ENCODE measurements at places on chromosomes 6 and 20.

GRCh38 chr20:11917663-11918062, at the start of gene BTBD3:
TSS of gene BTBD3 (plus strand) at chr20:11917893. CDS start at chr20:11918276, 383 bp downstream.
- ATAC-seq: peak; percentile 97

GRCh38 chr20:35171753-35172433, at the start of gene PROCR:
TSS of gene PROCR (plus strand) at chr20:35172072. CDS start at chr20:35172155, 83 bp downstream.
- peak; percentile 66 for ATAC-seq

DNA sequence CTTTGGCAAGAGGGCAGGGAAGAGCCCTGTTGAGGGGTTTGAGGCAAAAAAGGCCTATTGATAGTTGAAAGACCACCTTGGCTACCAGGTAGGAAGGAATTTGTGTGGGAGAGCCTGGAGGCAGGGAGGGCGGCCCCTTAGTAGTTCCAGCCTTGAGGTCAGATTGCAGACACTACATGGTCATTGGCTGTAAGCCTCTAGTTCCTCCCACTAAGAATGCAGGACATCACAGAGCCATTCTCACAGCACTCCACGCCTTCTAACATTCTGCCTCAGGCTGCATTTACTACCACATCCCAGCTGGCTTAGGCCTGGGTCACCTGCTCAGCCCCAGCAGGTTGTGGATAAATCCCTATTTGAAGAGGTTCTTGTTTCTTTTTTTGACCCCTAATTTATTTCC, 91.0 kb upstream of the SNX9 start:
- no peak for ATAC-seq

GRCh38 chr6:148217921-148218320, 124.7 kb upstream of the SASH1 start:
- ATAC-seq: peak; percentile 33

DNA sequence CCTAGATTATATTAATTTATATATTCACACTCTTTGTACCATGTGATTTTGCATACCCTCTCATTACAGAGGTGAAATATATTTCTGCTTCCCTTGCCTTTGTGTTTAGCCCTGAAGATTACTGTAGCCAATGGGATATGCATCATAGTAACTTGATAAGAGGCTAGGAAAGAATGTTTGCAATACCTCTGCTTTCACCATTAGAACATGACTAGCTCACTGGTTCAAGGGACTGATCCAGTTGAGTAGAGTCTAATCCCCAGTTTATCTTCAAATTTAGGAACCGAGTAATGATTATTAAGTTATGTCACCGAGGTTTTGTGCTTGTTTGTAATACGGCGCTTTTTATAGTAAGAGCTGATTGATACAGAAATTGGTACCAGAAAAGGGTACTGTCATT, 552.6 kb upstream of the GJE1 start:
- no peak for ATAC-seq

DNA sequence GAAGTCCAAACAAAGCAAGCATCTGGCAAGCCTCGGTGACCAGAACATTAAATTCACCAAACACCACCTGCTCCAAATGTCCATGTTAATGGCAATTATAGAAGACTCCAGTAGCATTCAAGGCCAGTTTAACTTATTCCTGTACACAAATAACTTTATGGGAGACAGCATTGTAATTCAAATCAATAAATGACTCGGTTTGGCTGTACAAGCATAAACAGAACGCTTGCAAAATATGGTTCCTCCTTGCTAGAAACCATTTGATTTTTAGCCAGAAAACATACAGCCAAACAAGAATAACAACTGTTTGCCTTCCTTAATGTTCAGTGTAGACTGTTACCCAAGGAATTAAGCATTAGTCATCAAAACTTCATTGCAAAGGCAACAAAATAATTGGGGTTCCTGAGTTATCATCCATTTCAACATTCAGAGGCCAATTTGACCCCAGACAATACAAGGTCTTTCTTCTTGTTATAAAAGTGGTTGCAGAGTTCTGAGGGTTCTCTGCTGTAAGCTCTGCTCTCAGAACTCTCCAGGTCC, 125.1 kb downstream of the BFSP1 start:
- ATAC-seq: no peak

DNA sequence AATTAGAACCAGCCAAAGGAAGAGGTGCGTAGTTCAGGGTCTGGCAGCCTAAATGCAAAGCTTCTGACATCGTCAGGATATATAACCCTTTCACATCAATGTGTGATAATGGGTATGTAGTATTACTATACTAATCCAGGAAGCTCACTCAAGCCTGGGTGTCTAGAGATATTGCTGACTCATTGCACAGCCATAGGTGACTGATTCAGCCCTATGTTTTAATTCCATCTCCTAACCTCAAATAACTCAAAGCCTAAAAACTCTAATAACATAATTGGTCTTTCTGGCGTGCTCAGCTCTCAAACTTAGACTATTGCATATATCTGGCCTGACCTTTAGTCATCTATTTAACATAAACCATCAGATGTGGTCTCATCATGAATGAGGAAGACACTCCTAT, 658.4 kb downstream of the TBC1D32 start:
- ATAC-seq: no peak

GRCh38 chr6:160523223-160523622, 140.9 kb downstream of the LPA start:
- ATAC-seq: no peak

DNA sequence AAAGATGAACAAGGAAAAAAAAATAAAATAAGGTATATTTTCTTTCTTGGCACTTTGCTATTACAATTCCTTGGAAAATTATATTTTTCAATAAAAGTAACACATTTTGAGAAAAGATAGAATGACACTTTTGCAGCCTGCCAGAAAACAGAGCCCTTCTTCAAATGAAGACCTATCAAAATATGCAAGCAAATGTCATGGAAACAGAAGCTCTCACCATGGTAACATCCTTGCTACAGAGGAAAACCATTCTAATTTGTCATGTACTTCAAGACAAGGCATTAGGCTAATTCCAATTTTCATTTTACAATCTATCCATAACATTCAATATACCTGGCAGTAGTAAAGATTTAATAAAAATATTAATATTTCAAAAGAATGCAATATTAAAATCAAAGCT, 177.9 kb downstream of the RNGTT start:
- peak; percentile 62 for ATAC-seq

DNA sequence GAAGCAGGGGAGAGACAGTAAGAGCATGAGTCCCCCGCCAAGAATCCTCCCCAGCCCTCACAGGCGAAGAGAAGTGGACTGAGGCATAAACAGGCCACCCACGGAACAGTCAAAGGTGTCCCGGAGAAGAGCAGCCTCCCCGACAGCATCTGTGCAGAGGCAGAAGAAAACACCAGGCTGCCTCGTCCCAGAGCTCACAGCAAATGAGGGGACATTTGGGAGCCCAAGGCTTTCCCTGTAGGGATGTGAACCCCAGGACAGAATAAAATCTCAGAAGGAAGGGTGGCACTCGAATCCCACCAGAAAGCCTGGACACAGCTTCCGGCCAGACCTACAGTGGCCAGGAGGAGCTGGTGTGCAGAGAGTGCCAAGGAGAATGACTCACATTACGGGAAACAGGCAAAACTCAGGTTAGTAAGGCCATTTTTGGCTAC, 90.4 kb downstream of the DLL1 start:
- no peak for ATAC-seq

DNA sequence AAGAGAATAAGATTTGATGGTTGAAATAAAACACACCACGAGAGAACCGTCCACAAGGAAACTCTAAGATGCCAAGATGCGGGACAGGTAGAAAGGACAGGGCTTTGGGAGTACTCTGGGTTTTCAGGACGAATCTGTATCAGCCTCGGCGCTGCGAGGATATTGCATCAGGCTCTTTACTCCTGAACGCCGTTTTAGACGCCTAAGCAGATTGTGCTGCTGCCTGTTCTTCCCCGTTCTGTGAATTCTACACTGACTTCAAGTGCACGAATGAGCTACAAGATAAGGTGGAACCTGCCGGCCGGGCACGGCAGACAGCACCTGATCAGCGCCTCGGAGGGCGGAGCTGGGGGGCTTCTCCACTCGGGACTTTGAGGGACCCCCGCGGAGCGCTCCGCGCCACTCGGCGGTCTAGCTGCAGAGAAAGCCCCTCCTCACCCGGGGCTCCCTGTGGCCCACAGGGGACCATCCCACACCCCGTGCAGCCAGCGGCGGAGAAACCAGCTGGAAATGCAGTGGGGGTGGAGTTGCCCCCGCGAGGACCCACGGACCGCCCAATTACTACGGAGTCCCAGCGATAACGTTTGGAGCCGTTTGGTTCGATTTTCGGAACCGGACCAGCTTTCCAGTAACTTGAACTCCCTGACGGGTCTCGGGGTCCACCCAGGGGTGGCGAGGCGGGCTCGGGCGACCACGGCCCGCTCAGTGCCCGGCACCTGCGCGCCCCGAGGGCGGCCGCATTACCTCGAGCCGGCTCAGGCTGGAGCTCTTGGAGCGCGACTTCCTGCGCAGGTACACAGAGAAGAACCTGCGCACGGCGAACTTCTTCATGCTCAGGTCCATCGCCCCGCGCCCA, 646 bp downstream of the RPS6KA2 start:
- ATAC-seq: peak; percentile 2

- no peak for ATAC-seq
These were observed 259.6 kb downstream of the FOXC1 start for GRCh38 chr6:1869308-1869707.

- ATAC-seq: no peak
These were observed 5.4 kb upstream of the RAB44 start for GRCh38 chr6:36692220-36692619.

DNA sequence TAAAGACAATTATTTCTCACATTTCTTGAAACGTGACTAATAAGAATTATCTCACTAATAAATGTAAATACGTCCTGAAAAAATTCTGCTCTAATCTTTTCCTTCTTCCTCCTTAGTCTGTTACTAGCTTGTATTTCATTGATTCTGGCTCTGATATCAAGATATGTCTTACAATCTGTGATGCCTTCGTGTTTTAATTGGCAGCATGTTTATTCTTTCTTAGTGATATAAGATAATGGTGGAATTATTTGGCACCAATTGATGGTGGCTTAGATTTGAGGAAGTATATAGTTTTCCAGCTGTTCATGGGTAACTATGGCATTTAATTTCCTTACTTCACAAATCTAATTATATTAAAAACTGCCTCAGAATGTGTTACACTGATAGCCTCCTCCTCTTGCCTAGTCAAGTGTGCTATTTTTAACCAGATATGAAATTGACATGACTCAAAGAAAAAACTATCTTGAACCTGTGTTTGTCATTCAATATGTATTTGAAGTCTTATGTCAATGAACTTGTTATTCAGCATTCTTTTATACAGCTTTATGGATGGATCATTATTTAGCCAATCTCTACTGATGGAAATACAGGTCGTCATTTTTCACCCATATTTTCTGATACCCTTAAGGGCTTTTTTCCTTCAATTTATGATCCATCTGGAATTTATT, 5.3 kb downstream of the CCNC start:
- no peak for ATAC-seq

DNA sequence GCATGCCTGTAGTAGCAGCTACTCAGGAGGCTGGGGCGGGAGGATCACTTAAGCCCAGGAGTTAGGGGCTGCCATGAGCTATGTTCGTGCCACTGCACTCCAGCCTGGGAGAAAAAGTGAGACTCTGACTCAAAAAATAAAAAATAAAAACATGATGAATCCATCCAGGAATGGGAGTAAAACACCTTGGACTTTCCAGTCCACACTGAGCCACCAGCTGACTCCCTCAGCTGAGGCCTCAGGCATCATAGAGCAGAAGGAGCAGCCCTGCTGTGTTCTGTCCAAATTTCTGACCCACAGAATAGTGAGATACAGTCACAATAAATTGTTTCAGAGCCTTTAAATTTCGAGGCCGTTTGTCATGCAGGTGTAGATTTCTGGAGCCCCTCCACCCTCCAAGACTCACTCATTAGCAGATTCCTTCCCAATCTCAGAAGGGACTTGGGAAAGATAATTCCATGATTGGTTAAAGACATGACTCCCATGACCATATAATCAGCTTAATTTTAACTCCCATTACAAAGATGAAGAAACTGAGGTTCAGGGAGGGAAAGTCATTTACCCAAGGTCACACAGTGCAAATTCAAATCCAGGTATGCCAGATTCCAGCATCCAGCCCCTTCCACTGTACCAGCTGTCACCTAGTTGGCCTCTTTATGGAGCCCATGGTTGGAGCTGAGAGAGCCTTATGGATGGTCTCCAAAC, 9.0 kb upstream of the MMP9 start:
- no peak for ATAC-seq

DNA sequence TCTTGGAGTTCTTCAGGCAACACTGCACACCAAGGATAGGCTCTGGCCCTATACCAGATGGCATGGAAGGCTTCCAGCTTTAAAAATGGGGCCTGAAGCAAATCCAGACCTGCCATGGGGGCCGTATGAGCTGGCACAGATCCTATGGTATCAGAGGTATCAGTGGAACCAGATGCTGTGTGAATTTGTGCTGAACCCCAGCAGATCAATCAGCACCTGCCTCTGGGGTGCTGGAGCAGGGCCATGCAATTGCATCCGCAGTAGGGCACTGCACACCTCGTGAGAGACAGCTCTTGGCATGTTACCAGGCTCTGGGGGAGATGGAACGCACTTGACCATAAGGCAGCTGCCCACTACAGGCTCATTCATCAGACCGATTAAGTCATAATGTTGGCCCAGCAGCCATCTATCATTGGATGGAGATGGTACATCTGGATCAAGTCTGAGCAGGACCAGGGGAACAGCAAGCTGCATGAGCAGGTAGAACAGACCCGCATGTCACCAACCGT, 221.5 kb downstream of the MYLK4 start:
- no peak for ATAC-seq

GRCh38 chr6:27962506-27962905, 5.5 kb downstream of the OR2B6 start:
- no peak for ATAC-seq

- ATAC-seq: no peak
These were observed 2.7 kb upstream of the TCF21 start for GRCh38 chr6:133886104-133886775.

DNA sequence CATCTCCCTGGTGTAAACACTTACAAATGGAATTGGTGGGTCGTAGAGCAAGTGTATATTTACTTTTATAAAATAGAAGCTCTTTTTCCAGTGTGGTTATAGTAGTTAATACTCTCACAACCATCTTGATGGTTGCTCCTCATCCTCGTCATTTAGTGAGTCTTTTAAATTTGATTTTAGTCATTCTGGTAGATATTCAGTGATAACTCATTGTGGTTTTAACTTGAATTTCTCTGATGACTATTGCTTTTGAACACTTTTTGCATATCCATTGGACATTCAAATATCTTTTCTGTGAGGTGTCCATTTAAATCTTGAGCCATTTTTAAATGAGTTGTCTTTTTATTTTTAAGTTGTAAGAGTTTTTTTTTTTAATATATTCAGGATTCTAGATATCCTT, 189.2 kb upstream of the PHACTR1 start:
- ATAC-seq: no peak

DNA sequence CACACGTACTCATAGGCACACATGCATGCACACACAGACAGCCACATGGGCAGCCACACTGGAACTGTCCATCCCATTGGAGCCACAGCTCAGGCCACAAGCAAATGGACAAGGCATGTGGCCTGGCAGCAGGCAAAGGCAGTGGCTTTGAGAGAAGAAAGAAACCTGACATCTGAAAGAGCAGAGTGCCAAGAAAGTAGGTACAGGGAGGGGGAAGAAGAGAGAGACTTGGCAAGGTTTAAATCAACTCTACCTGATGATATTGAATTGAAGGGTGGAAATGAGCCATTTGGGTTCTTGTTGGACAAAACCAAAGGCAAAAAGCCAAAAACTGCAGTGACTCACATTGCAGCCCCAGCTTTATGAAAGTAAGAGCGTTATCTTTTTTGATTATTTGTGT, 142.7 kb downstream of the PCSK2 start:
- no peak for ATAC-seq

Measured in motor neuron (in vitro differentiated cells).